Sciatic nerve (tissue), 2 donors: ENCODE measurements at places on chromosomes 3 and 15. TPM values are rescaled to one million over a fixed set of nuclear protein-coding genes. Genes with fewer than 3 reads are reported as not detected.

IGDCC3 gene
- not detected for total RNA-seq

SH2D7 gene
- total RNA-seq, result not detected

CLDN18 gene
- total RNA-seq, result 0.09 TPM

LIPC gene
- total RNA-seq, result 24.4 TPM

SNTN gene
- not detected for total RNA-seq

RAD54L2 gene
- 30.3 TPM for total RNA-seq

SLC15A2 gene
- 2.6 TPM for total RNA-seq

C3orf22 gene
- total RNA-seq, result not detected
